Hypothalamus (tissue), 51 donors: ENCODE measurements at places on chromosomes 16 and 17.

- no peak for DNase-seq
These were observed 96.7 kb upstream of the FAM20A start for GRCh38 chr17:68697850-68698361.

- DNase-seq = peak; percentile 91
These were observed 168.5 kb downstream of the KATNIP start for GRCh38 chr16:27718201-27719105.

- DNase-seq = no peak
These were observed 744 bp downstream of the SALL1 start for GRCh38 chr16:51150165-51150887.

DNA sequence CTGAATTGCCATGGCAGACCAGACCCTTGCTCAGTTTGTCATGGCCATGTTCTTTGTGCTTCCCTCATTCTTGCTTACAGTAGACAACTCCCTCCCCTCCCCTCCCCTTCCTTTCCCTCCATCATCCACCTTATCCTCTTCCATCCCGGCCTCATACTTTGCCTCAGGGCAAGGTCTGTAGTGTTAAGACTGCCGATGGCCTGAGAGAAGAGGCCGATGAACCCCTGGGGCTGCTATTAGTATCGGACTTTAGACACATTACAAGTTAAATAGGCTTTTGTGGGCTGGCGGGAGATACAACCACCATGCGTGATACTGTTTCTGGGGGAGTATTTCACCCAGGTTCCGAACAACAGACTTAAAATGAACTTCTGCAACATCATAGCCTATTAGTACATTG, 364.5 kb upstream of the ZFHX3 start:
- DNase-seq = no peak

GRCh38 chr16:27240948-27241531, 27.5 kb downstream of the NSMCE1 start:
- no peak for DNase-seq

DNA sequence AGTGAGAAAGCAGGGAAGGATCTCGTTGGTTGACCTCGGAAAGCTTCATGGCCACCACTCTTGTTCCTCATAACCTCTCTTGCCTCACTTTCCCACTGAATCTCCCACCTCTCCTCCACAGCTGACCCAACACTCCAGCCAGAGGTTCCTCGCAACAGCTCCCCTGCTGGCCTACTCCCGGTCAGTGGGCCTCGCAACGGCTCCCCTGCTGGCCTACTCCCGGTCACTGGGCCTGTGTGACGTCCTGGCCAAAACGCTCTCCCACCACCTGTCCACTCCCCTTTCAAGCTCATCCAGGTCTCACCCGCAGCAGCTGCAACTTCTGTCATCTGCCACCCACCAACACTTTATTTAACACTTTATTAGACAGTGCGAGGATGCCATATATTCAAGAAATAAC, 149.1 kb downstream of the VPS53 start:
- DNase-seq = no peak

DNA sequence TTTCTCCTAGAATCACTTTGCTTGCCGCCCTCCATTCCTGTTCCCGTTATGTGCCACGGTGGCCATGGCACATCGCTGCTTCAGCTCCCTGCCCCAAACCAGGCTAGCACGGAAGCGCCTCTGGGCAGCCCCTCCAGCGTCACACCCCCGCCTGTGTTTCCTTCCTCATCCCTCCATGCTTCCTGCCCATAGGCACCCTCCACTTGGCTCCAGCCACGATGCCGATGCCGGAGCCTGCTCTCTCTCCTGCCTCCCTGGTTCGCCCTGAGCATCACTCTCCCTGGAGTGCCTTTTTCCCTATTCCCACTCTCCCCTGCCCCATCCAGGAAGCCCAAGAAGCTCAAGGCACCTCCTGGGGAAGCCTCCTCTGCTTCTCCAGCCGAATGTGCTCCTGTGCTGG, 3.2 kb upstream of the ARHGAP23 start:
- DNase-seq = no peak

GRCh38 chr17:27778183-27778582, 22.1 kb downstream of the NOS2 start:
- no peak for DNase-seq

GRCh38 chr16:26382586-26382985, 684.1 kb upstream of the C16orf82 start:
- no peak for DNase-seq

- DNase-seq = no peak
These were observed 230.7 kb upstream of the CDH5 start for GRCh38 chr16:66135838-66136237.

GRCh38 chr17:81884520-81884919, 6.9 kb downstream of the ALYREF start:
- DNase-seq = no peak

GRCh38 chr16:67174706-67175231, 4.4 kb downstream of the NOL3 start:
- no peak for DNase-seq

DNA sequence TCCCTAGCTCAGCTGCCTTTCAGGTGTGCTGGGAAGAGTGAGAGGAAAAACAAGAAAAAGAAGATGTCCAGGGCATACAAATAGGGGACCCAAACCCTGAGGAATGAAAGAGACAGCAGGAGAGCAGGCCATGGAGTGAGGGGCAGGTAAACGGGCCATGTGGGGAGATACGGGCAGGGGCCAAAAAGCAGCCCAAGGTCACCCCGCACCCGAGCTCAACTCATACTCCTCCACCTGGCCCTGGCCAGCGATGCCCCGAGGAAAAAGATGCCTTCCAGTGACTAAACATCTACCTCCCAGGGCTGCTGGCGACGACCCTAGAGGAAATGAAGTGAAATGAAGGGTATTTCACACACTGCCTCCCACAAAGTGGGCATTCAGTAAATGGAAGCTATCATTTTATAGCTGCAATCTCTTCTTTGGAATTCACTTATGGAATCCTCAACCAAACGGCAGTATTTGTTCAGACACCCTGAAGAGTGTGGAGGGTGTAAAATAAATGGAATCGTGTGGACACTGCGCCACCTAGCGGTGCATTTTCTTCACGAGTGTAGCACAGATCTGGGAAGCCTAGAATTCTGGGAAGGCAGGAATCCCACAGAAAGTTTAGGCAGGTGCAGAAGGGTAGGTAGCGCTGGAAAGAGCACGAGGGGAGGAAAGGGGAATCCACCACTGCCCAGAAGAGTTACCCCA, 14.9 kb downstream of the ELAC2 start:
- DNase-seq = peak; percentile 33

DNA sequence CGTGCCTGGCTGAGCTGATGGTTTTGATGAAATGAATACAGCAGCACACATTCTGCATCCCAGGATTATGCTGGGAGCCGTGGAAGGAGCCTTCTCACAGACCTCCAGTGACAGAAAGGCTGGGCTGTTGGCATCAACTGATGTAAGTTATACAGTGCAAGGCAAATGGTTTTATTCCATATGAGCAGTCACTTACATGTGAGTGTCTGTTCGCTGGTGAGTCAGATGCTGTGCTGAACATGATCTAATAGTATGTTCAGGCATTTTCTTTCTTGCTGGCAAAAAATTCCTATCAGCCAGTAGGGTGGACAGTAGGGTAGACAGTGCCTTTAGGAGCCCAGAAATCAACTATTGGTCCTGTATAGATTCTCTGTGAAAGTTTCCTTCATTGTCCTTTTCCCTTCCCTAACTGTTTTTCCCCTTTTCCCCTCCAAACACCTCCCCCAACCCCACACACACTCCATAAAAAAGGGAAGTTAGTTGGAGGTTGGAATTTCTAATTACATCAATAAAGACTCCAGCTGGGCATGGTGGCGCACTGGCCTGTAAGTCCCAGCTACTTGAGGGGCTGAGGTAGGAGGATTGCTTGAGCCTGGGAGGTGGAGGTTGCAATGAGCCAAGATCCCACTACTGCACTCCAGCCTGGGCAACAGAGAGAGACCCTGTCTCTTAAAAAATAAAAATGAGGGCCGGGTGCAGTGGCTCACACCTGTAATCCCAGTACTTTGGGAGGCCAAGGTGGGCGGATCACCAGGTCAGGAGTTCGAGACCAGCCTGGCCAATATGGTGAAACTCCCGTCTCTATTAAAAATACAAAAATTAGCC, 36.2 kb downstream of the LDHD start:
- DNase-seq = no peak

GRCh38 chr17:49260817-49261291, 30.3 kb upstream of the PHOSPHO1 start:
- no peak for DNase-seq

GRCh38 chr17:66540131-66540781, 237.8 kb downstream of the PRKCA start:
- peak; percentile 81 for DNase-seq

GRCh38 chr17:18191967-18192366, 8.3 kb downstream of the ALKBH5 start:
- DNase-seq = no peak

DNA sequence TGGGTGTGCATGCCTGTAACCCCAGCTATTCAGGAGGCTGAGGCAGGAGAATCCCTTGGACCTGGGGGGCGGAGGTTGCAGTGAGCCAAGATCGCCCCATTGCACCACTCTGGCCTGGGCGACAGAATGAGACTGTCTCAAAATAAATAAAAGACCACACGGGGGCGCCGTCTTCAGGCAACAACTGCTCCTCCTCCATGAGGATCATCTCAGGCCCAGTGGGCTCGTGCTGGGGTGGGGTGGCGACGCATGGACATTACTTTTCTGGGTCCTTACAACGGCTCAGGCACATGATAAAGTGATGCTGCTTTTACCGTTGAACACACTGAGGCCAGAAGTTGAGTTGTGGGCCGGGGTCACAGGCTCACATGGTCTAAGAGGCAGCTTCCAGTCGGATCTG, 56.2 kb downstream of the PRMT7 start:
- no peak for DNase-seq
